ENCODE measurements at places on chromosomes 13 and 19.
A peak's percentile ranks its signal among the peaks of the same experiment; 100 is the strongest.

DNA sequence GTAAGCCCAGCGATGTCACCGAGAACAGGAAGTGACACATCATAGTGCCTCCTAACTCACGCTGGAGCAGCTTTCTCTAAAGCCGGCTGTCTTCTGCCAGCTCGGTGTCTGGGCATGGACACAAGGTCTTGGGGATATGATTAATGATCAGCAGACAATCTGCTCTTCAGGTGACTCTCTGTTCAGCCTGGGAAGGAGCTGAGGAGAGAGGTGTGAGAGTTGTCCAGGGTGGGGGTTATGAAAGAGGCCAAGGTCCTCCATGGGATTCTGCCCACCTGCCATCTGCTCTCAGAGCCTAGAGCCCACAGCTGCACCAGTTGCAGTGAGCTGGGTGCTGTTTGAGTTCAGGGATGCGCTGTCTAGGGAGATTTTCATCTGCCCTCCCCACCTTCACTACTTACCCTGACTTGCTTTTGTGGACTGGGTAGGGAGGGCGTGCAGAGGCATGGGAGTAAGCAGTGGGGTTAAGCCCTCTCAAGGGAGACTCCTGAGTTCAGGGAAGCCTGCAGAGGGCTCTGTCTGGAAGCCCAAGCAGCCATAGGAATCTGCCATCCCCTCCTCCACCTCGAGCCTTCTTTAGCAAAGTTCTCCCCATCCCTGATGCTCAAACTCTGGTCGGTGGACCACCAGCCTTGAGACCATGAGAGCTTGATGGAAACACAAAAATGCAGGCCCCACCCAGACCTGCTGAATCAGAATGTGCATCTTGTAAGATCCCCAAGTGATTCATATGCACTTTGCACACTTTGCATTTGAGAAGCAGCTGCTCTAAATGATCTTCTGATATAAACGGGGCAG lies 539.7 kb downstream of the RFC3 start:
- DNase-seq, result peak; percentile 73

DNA sequence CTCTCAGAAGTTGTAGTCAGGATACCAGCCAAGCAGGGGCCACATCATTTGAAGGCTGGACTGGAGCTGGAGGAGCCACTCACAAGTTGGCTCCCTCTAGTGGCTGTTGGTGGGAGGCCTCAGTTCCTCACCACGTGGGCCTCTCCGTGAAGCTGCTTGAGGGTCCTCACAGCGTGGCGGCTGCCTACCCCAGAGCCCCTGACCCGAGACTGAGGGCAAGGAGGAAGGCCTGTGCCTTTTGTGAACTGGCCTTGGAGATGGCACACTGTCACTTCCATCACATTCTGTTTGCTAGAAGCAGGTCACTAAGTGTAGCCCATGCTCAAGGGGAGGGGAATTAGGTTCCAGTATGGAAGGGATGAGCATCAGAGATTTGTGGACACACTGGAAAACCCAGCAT lies 14.6 kb downstream of the GNA11 start:
- DNase-seq, result peak; percentile 57

- no peak for DNase-seq
Measured at GRCh38 chr19:6970443-6970842, 50.8 kb downstream of the MBD3L2B start.

- no peak for DNase-seq
Measured at GRCh38 chr19:3868770-3869456, at the start of gene ZFR2. ZFR2 (minus strand) TSS chr19:3869038; CDS start chr19:3869017, 21 bp downstream.

DNA sequence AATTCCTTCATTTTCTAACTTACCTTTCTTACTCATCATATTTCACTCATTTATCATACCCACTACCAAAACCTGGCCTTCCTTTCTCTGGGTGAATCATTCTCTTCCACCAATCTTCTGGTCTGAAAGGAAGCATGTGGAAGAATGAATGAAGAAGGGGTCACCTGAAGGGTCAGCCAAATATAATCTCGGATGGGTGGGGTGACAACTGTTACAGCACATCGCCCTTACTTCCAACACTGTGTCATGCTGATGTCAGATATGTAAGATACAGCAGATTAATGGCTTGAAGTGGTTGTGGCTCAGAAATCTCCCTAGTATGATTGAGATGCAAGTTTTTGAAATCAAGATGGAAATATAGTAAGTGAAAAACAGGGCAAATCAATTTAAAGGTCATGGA lies 401.7 kb upstream of the HTR2A start:
- peak; percentile 68 for DNase-seq

Data from fibroblast of mammary gland (primary cell).